ENCODE measurements at places on chromosomes 4 and X.

DNA sequence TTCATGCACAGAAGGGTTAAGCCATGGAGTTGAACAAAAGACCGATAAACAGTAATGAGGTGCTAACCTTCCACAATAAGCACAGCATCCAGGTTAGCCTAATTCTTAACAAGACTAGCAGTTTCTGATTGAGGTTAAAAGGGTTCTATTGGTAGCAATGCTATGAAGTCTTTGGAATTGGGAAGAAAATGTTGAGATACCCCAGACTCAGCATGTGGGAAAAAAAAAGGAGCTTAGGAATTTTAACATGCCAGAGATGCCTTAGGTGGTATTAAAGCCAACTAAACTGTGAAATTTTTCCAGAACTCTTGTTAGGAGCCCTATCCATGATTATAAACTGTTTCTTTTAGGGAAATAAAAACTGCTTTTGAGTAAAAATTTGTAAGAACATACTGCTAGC, 391.7 kb downstream of the GABRG1 start:
- no peak for DNase-seq

DNA sequence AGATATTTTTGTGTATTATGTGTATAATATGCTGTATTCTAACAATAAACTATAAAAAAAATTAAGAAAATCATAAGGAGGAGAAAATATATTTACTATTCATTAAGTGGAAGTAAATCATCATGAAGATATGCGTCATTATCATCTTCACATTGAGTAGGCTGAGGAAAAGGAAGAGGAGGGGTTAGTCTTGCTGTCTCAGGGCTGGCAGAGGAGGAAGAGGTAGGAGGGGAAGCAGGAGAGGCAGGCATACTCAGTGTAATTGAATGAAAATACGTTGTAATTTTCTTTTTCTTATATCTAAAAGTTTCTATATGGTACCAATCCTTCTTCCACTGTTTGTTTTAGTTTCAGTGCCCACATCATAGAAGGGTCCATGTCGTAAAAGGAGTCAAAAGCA, 9.8 kb upstream of the TMEM185A start:
- no peak for DNase-seq

- DNase-seq, result no peak
Measured at GRCh38 chr4:129600898-129601297, 504.9 kb downstream of the C4orf33 start.

GRCh38 chr4:10530137-10530786, 73.0 kb upstream of the ZNF518B start:
- no peak for DNase-seq

DNA sequence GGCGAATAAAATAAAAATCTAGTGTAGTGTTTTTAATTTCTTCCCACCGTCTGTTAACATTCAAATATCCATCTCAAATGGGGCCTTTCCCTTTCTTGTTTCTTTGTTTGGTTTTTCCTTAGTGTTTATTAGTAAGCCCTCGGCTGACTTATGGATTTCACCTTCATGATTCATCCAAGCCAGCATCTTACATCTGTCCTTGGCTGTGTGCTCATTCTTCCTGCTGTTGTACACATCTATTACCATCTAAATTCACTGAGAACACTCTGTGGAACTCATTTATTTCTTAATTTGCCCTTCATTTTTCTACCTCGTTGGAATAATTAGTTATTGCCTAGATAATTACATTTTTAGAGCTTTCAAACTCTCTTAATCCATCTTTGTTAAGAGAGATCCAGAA, 84.9 kb downstream of the SPCS3 start:
- no peak for DNase-seq

DNA sequence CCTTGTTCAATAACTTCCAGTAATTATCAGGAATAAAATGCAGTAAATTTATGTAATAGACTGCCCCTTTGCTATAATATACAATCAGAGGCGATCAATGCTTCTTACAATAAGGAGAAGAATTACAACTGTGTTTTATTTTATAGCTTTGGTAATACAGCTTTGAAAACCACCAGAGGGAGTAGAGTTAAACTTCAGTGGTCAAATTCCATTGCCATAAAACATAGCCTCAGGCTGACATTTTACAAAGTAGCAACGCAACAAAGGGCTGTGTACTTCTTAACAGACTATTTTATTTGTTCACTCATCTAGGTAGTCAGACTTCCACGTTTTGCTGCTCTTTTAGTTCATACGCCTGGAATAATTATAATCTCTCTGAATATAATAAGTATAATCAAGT, 58.5 kb downstream of the TEX13C start:
- DNase-seq, result no peak

DNA sequence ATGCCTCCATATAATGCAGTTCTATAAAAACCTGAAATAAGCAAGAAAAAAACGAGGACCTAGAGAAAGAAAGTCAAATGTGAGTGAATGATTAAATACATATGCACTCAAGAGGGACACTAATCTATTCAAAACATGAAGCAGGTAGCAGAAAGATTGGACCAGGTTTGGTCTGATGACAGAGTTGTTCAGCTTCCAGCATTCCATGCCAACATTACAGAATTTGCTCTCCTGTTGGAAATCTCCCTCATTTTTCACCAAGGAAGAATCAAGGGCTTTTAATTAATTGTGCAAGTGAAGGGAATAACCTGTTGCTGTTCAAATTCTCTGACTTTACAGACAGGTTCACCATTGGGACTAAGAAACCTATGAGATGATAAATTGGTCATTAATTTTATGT, 379.0 kb upstream of the RASGEF1B start:
- DNase-seq, result no peak
